ENCODE measurements at places on chromosomes 3 and 15. TPM values are rescaled to one million over a fixed set of nuclear protein-coding genes. Genes with fewer than 3 reads are reported as not detected.

GRCh38 chr3:188051801-188052168, 102.2 kb upstream of the LPP start:
- H3K27ac ChIP-seq: no peak overlapping the region
- H3K4me1 ChIP-seq: peaks cover 62% of the 10 kb centered on the region
- no peaks in the 10 kb centered on the region for H3K27me3 ChIP-seq
- DNase-seq: no peak
- no peak overlapping the region for H3K4me3 ChIP-seq

DNA sequence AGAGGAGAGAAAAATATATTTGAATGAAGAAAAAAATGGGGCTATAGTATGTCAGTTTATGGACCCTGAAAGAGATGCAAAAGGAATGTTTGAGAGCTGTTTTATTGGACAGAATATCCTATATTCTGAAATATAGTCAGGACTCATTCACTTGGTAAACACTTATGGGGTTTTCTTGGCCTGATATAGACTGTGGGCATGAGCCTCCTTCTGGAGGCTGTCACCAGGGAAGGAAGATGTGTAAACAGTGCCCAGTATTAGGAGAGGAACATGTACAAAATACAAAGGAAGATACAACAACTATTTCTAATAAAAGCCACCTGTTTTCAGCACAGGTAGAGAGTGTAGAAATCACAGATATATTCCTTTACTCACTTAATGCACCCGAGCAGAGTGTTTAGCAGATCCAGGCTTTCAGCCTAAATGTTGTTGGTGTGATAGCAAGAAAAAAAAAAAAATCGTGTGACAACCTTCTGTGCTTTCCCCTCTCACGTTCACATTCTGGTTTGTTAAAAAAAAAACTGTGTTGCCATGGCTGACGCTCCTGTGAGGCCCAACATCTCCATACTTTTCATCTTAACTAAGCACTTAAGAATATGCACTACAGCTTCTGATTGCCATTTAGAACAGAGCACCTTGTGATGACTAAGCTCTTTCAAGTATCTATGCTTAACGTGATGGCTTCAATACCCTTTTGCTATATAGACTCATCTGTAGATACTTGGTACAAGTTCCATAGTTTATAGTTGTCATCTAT, 134.1 kb downstream of the MBNL1 start:
- no peak overlapping the region for H3K4me3 ChIP-seq
- H3K36me3 ChIP-seq: peaks cover 19% of the 10 kb centered on the region

GRCh38 chr3:152969557-152970300, 134.8 kb downstream of the P2RY1 start:
- no peak overlapping the region for H3K4me3 ChIP-seq
- H3K36me3 ChIP-seq: no peaks in the 10 kb centered on the region

DNA sequence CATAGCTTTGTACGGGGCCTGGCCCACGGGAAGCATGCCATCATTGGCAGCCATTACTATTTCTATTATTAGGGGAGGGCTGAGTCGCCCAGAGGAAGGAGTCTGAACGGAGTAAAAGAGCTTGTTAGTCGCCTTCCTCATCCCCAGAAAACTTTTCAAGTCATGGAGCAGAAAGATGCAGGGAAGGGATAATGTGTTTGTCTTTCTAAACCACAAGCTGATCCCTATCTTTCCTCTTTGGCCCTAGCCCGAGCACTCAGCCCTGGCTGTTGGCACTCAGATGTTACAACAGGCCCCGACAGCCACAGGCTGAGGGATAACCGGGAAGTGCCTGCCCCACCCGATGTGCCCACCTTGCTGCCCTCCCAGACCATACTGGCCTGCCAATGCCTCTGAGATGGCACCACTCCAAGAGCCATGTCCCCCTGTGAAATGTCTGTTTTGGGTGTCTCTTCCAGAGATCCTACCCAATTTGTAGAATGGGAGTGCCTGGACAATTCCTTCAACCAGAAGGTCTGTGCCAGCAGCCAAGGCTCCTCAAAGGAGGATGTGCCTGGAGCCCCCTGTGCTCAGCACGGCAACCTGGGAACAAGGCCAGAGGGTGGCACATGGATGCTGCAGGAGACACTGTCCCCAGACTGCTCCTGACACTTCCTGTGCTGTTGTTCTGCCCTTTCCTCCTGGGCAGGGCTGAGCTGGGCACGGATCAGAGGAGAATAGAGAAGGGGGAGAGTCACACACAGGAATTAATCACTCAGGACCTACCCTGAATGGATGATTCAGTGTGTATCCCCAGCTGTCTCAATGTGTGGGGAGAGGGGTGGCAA, 10.8 kb downstream of the PAK6 start:
- H3K27me3 ChIP-seq: peaks cover 57% of the 10 kb centered on the region
- no peaks in the 10 kb centered on the region for H3K36me3 ChIP-seq
- peaks cover 14% of the 10 kb centered on the region for H3K4me1 ChIP-seq
- H3K27ac ChIP-seq: no peak overlapping the region
- DNase-seq: no peak

- H3K4me3 ChIP-seq: no peak overlapping the region
- H3K36me3 ChIP-seq: no peaks in the 10 kb centered on the region
- no peaks in the 10 kb centered on the region for H3K4me1 ChIP-seq
- no peak for DNase-seq
- H3K27me3 ChIP-seq: peaks cover 2% of the 10 kb centered on the region
Measured at GRCh38 chr3:197378985-197379718, 80.7 kb upstream of the DLG1 start.

DNA sequence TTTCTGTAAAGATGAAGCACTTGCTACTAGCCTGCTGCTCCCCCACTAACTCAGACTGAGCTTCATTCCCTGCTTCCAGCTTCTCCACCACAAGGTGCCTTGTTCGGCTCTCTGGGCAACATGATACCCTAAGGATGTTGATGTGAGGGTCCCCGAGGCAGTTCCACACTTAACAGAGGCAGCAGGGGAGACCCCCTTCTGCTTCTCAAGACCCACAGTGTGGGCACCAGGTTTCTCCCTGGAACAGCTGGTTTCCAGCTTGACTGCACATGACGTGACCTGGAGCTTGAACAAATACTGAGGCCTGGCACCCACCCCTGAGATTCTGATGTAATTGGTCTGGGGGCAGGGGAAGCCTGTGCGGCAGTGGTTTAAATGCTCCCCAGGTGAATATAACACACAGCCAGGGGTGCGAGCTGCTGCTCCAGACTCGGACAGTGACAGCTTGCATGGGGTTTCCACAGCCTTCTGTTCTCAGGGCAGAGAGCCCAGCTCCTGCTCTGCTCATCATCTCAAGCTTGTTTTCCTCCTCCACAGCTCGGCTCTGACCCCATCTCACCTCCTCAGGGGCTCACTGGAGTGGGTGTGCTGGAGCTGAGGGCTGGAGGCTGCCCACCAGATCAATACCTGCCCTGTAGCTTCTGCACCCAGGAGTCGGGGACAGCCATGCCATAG, 95.0 kb upstream of the HACD2 start:
- no peak overlapping the region for H3K27ac ChIP-seq
- H3K27me3 ChIP-seq: no peaks in the 10 kb centered on the region
- DNase-seq: no peak
- H3K4me1 ChIP-seq: no peaks in the 10 kb centered on the region
- no peak overlapping the region for H3K4me3 ChIP-seq

DNA sequence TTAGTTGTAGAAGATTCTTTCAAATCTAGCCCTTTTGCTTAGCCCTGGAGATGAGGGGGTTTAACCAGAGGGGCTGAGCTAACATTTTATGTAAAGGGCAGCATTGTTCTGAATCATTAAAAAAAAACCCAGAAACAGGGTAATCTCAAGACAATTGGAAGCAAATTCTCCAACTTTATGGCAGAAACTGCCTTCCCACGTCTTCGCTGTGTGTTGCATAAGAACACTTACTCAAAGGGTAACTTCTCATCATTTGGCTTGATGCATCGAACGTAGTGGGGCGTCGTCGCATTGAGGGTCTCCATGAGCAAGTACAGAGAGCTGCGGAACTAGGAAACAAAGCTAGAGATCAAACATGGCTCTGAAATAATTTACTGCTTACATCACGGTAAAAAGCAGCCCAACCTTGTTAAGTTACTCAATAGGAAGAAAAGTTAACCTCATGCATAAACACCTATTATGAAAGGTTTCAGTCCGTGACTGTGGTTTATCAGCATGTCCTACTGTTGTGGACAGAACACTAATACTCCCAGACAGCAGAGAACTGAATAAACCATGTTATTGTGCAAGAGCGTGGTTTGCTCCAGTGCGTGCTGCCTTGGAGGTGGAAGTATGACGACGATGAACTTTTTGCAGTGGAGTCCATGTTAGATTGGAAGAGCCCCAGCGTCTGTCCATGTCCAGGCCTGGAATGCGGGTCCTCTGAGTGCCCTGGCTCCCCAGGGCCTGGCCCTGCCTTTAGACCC, 48.7 kb downstream of the MYO5C start:
- H3K4me1 ChIP-seq: no peaks in the 10 kb centered on the region
- H3K4me3 ChIP-seq: no peak overlapping the region
- H3K36me3 ChIP-seq: no peaks in the 10 kb centered on the region
- no peak for DNase-seq

- no peak overlapping the region for H3K27ac ChIP-seq
- H3K27me3 ChIP-seq: peaks cover 2% of the 10 kb centered on the region
- H3K36me3 ChIP-seq: no peaks in the 10 kb centered on the region
- no peak overlapping the region for H3K4me3 ChIP-seq
Measured at GRCh38 chr3:52004163-52004787, 8.6 kb upstream of the RPL29 start.

GRCh38 chr3:188955919-188956318, 215.9 kb upstream of the TPRG1 start:
- H3K27ac ChIP-seq: no peak overlapping the region
- H3K4me1 ChIP-seq: no peaks in the 10 kb centered on the region
- H3K27me3 ChIP-seq: no peaks in the 10 kb centered on the region
- H3K4me3 ChIP-seq: no peak overlapping the region
- DNase-seq: no peak

GRCh38 chr3:76308541-76308940, 523.2 kb upstream of the ZNF717 start:
- no peaks in the 10 kb centered on the region for H3K27me3 ChIP-seq
- no peaks in the 10 kb centered on the region for H3K4me1 ChIP-seq
- DNase-seq: no peak
- H3K27ac ChIP-seq: no peak overlapping the region

- peaks cover 35% of the 10 kb centered on the region for H3K36me3 ChIP-seq
- peaks cover 22% of the 10 kb centered on the region for H3K4me1 ChIP-seq
- no peak overlapping the region for H3K4me3 ChIP-seq
- H3K27me3 ChIP-seq: no peaks in the 10 kb centered on the region
- no peak overlapping the region for H3K27ac ChIP-seq
Measured at GRCh38 chr3:47020311-47020710, 40.8 kb downstream of the NBEAL2 start.

DNA sequence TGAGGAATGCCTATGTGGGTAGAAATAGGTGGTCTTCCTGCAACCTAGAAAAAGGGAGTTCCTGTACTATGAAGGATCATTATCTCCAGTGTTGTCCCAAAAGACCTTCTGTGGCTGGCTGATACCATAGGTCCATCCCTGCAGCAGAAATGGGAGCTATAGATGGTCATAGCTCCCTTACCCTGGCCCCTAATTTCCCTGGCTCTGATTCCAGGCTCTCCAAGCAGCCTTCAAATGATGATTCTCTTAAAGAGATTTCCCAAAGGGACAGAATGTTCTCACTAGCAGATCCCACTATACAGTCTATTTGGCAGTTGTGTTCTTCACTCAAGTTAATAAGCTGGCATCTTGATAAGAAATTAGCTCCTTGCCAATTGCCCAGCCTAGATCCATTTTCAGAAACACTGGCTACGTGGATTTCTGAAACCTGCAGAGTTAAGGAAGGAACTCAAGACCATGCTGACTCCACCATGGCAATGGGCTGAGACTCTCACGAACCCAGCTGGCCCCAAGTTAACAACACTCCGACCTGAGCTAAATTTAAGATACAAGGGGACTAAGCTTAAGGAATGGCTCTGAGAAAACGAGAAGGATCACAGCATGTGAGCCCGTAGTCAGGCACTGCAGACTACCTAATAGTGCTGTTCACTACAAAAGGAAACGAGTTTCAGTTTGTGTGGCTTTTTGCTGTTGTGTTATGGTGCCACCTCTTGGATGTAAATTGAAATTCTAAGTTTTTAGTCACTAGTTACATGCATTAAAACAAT, 11.4 kb downstream of the C15orf40 start:
- DNase-seq: peak; percentile 77
- no peaks in the 10 kb centered on the region for H3K36me3 ChIP-seq
- H3K4me1 ChIP-seq: no peaks in the 10 kb centered on the region
- H3K27ac ChIP-seq: no peak overlapping the region
- H3K4me3 ChIP-seq: peak overlapping the region; percentile 19

- no peak for DNase-seq
- no peak overlapping the region for H3K27ac ChIP-seq
- H3K27me3 ChIP-seq: no peaks in the 10 kb centered on the region
- peaks cover 81% of the 10 kb centered on the region for H3K36me3 ChIP-seq
- peaks cover 7% of the 10 kb centered on the region for H3K4me1 ChIP-seq
Measured at GRCh38 chr3:16355828-16356227, 90.8 kb downstream of the OXNAD1 start.

- no peak overlapping the region for H3K27ac ChIP-seq
- no peaks in the 10 kb centered on the region for H3K4me1 ChIP-seq
- no peak overlapping the region for H3K4me3 ChIP-seq
- H3K27me3 ChIP-seq: no peaks in the 10 kb centered on the region
- H3K36me3 ChIP-seq: no peaks in the 10 kb centered on the region
- DNase-seq: no peak
Measured at GRCh38 chr3:112654492-112654891, 13.5 kb upstream of the CCDC80 start.

DNA sequence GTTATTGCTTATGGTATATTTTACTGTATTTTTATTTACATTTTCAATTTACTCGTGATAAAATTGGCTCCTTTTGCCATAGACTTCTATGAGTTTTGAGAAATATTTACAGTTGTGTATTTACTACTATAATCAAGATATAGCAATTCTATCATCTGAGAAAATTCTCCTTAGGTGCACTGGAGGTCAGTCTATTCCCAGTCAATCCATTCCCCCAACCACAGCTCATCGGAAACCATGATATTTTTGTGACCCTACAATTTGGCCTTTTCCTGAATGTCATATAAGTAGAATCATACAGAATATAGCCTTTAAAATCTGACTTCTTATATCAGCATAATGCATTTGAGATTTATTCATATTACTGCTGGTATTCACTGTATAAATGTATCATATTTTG, 114.7 kb upstream of the LRTM1 start:
- no peaks in the 10 kb centered on the region for H3K4me1 ChIP-seq
- no peak for DNase-seq
- no peak overlapping the region for H3K4me3 ChIP-seq
- no peak overlapping the region for H3K27ac ChIP-seq
- no peaks in the 10 kb centered on the region for H3K27me3 ChIP-seq

- no peak overlapping the region for H3K27ac ChIP-seq
- DNase-seq: no peak
- no peaks in the 10 kb centered on the region for H3K27me3 ChIP-seq
- H3K4me3 ChIP-seq: no peak overlapping the region
Measured at GRCh38 chr15:98444138-98444537, 204.2 kb upstream of the IGF1R start.

Gene DENND4A
- total RNA-seq: 23.8 TPM

Gene IVD
- total RNA-seq: 18.8 TPM

Gene BMF
- total RNA-seq: 28.5 TPM

Gene CD86
- total RNA-seq: 13.8 TPM

Gene CCDC191
- 2.5 TPM for total RNA-seq

Gene CADM2
- 0.66 TPM for total RNA-seq

Gene C15orf61
- 2.5 TPM for total RNA-seq

Measured in thymus (tissue), 14 donors.